ENCODE measurements at places on chromosomes 3 and 15. TPM values are rescaled to one million over a fixed set of nuclear protein-coding genes. Genes with fewer than 3 reads are reported as not detected.

Gene CATSPER2
- under 0.01 TPM for total RNA-seq

Gene CTSH
- total RNA-seq, result 0.49 TPM

Gene KIF7
- 7.8 TPM for total RNA-seq

Gene DZIP1L
- 3.9 TPM for total RNA-seq

Gene TMC3
- 0.32 TPM for total RNA-seq

Gene SH2D7
- not detected for total RNA-seq

Gene GOLGA8O
- 0.18 TPM for total RNA-seq

Gene ERICH6
- total RNA-seq, result not detected

Gene EFCAB12
- not detected for total RNA-seq

Gene NMNAT3
- total RNA-seq, result not detected

Gene RPP25
- total RNA-seq, result 18.3 TPM

Gene SLC38A3
- total RNA-seq, result not detected

Gene TEX55
- total RNA-seq, result not detected

Gene COL6A5
- not detected for total RNA-seq

Gene NEDD4
- 25.5 TPM for total RNA-seq

Gene TMPRSS7
- total RNA-seq, result not detected

Gene SLC26A6
- 40.6 TPM for total RNA-seq

Gene AMT
- total RNA-seq, result 1.1 TPM

Gene ZNF501
- 11.9 TPM for total RNA-seq

Gene TMEM108
- 0.81 TPM for total RNA-seq

Gene PRR20G
- not detected for total RNA-seq

Gene P2RY1
- total RNA-seq, result 3.6 TPM

Gene UBXN7
- 9.2 TPM for total RNA-seq

Gene OXTR
- total RNA-seq, result 2.5 TPM

Gene TEX264
- total RNA-seq, result 78.0 TPM

Gene SETD2
- 15.3 TPM for total RNA-seq

Gene C3orf85
- not detected for total RNA-seq

Gene LSAMP
- total RNA-seq, result 0.16 TPM

Gene GOLGA8K
- not detected for total RNA-seq

Gene HHATL
- not detected for total RNA-seq

Gene DIPK2A
- 52.3 TPM for total RNA-seq

Gene DUOXA2
- not detected for total RNA-seq

Gene SKOR1
- total RNA-seq, result not detected

Gene TFG
- total RNA-seq, result 159 TPM

Gene NR2F2
- total RNA-seq, result 14.9 TPM

Gene SLC22A14
- total RNA-seq, result not detected

Gene GRM2
- total RNA-seq, result 1.6 TPM

Gene MBNL1
- total RNA-seq, result 174 TPM

Gene ADIPOQ
- not detected for total RNA-seq

Gene ARRDC4
- 16.2 TPM for total RNA-seq

Gene C15orf39
- total RNA-seq, result 19.0 TPM

Gene NAALADL2
- total RNA-seq, result 3.8 TPM

Gene GNB4
- 43.5 TPM for total RNA-seq

Gene PLSCR2
- total RNA-seq, result not detected

Gene SETD5
- total RNA-seq, result 46.2 TPM

Gene TUBGCP5
- total RNA-seq, result 8.5 TPM

Gene ITIH1
- not detected for total RNA-seq

Gene ESYT3
- under 0.01 TPM for total RNA-seq

Gene TLR9
- total RNA-seq, result not detected

Gene CHRNA7
- total RNA-seq, result 0.54 TPM
